Caki2 (cell line): ENCODE measurements at places on chromosomes 2 and 18. TPM values are rescaled to one million over a fixed set of nuclear protein-coding genes. Genes with fewer than 3 reads are reported as not detected.

GRCh38 chr2:237042101-237042500 is 43.6 kb upstream of the COPS8 start:
- no peak for DNase-seq

DNA sequence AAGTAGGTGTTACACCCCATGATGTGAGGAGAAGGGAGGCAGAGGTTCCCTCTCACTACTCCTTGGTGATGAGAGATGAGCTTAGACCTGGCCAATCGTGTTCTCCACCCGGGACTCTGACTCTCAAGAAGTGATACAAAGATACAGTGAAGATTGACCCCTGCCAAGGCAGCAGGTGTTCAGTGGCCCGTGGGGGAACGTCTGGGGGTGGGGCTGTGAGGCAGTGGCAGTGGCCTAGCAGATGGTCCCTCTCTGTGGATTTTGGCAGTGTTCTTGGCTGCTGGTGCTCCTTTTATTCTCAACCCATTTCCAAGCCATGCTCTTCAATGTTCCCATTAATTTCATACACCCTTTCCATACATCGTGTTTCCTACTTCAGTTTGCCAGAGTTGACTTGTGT is 120.4 kb upstream of the NEDD4L start:
- DNase-seq, result no peak

DNA sequence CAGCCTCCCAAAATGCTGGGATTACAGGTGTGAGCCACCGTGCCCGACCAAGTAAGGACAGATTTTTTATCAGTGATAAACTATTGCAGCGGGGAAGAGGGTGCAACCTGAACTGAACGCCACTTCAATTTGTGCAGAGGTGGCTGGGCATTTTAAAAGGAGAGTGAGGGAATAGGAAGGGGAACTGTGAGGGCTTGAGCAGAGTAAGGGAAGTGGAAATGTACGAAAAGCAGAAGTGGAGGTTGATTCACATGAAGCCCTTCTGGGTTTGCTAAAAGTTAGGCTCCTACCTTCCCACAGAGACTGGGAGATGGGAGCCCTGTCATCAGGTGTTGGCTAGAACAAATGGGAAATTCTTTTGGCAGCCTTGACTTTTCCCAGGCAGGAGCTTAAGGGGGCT is 6.1 kb downstream of the STK11IP start:
- DNase-seq, result no peak

DNA sequence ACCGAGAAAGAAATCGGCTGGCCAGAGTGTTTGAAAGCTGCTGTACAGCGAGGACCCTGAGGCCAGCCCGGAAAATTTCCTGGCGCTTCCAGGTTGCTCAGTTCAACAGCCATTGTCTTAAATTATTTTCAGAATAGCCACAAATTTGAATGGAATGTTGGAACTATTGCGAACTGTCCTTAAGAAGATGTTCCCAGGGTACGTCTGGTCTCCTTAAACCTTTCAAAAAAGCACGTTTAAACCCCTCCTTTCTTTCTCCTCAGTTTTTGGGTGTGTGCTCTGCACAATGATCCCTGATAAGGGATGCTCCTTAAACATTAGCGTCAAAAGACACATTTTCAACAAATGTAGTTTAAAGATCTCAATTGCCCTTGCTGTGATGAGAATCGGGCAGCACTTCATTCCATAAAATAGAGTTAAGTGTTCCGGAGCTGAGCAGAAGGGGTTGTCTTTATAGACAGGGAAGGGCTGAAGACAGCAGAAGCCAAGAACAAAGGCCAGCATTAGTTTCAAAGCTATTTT is 14.5 kb upstream of the LPIN2 start:
- no peak for DNase-seq

DNA sequence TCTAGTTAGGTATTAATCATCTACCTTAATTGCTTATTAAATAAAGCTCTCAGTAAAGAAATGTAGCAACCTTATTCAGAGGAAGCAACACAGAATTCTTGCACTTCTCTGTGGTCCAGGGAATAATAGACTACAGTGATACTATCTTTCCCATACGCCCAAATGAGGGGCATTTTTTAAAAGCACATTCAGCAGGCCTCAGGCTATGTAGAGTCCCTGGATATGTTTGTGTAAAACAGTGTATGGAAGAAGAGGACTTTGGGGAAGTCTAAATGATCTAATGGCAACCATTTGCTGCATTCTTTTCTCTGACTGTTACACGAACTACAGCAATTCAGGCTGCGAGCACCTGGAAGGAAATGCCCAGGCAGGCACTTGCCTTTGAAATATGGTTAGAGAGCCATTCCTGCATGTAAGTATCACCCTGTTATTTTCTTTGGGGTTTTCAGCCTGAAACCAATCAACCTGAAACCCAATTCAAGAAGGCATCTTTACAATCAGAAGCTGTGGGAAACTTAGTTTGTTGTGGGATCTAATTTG is 1814.7 kb upstream of the CELF4 start:
- no peak for DNase-seq

DNA sequence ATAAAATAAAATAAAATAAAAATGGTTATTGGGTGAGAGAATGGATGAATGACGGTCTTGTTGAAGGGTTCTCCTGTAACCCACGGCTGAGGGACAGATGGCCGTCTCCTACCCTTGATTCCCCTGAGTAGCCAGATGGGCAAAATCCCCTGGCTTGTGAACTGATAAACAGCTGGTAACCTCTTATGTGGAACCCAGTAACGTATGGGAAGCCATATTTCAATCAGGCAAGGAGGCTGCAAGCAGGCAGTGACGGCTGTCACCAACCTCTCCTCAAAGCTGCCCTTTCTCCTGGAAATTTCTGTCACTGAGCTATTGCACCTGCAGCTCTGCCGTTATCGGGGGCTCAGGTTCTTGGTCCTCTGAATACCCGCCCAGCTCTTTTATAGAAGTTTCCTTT is 165.3 kb upstream of the SMAD2 start:
- no peak for DNase-seq

- DNase-seq, result no peak
Measured at GRCh38 chr2:37125416-37125815, 31.4 kb downstream of the EIF2AK2 start.

GRCh38 chr2:181594322-181594721 is 62.6 kb downstream of the CERKL start:
- no peak for DNase-seq

GRCh38 chr18:666177-666576 is 8.7 kb downstream of the TYMS start:
- no peak for DNase-seq

DNA sequence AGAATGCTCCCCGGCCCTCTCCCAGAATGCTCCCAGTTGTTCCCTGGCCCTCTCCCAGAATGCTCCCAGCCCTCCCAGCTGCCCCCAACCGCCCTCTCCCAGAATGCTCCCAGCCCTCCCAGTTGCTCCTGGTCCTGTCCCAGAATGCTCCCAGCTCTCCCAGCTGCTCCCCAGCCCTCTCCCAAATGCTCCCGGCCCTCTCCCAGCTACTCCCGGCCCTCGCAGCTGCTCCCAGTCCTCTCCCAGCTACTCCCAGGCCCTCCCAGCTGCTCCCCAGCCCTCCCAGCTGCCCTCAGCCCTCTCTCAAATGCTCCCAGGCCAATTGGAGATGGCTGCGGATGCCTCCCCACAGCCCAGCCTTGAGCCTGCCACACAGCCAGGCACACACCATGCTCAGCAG is 31.1 kb downstream of the BIN1 start:
- DNase-seq, result no peak

- no peak for DNase-seq
Measured at GRCh38 chr18:51066273-51066672, 36.3 kb downstream of the SMAD4 start.

DNA sequence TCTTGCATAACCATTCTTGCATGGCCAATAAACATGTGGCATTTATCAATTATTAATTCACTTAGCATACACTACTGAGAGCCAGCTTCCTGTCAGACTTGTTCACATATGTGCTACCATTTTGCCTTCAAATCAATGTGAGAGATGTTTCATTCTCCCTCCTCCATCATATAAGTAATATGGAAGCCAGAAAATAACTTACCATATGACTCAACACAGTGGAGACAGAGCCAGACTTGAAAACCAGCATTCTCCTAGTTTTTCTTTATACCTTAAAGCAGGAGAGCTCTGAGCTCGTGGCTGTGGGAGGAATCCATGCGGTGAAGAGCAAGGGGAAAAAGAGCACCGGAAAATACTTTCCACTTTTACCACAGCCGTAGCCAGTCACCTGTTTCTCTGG is 215.0 kb upstream of the LRATD1 start:
- no peak for DNase-seq

DNA sequence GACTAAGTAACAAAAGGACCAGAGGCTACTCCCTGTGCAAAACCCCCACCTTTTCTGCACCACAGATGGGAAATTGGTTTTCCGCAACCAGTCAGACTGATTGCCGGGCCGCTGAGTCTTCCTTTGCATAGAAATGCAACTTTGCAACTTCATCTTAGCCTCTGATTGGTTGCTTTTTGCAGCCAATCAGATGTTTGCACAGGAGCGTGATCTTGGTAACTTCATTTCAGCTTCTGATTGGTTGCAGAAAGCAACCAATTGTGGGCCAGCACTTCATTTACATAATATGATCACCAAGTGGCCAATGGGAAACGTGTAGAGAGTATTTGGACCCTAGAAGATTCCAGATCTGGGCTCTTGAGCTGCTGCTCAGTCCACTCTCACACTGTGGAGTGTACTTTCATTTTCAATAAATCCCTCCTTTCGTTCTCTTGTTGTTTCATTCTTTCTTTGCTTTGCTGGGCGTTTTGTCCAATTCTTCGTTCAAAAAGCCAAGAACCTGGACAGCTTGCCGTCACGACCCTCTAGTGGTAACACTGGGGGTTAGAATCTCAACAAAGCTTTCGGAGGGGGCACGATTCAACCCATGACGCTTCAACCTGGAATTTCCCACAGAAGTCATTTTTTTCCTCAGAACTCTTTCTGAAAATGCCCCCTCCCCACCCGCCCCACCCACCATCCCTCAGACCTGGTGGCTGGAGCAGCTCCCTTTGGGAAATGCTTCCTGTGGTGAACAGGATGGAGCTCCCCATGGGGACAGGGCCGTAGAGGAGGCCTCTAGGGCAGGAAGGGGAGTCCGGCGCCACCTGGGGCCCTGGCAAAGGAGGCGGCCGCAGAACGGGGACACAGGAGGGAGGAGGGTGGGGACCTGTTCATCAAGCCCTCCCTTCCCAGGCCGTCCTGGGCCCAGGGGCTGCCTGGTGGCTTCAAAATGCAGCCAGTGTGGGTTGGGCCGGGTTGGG is 31.8 kb upstream of the KCNF1 start:
- no peak for DNase-seq

DNA sequence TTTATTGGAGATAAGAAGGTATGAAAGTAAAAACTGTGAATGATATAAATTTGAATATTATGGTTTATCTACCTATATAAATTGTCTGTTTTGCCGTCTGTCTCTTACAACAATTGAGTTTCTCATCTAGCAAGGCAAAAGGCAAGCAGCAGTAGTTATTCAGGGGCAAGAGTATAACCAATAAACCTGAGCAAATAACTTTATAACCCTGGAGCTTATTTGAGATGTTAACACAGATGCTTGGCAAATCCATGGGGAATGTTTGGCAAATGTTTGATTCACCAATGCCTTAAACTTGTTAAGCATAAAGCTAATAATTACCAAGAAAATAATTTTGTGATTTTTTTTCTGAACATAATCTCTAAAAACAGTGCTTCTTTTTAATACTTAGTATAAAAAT is 9.9 kb upstream of the EPHA4 start:
- DNase-seq, result no peak

DNA sequence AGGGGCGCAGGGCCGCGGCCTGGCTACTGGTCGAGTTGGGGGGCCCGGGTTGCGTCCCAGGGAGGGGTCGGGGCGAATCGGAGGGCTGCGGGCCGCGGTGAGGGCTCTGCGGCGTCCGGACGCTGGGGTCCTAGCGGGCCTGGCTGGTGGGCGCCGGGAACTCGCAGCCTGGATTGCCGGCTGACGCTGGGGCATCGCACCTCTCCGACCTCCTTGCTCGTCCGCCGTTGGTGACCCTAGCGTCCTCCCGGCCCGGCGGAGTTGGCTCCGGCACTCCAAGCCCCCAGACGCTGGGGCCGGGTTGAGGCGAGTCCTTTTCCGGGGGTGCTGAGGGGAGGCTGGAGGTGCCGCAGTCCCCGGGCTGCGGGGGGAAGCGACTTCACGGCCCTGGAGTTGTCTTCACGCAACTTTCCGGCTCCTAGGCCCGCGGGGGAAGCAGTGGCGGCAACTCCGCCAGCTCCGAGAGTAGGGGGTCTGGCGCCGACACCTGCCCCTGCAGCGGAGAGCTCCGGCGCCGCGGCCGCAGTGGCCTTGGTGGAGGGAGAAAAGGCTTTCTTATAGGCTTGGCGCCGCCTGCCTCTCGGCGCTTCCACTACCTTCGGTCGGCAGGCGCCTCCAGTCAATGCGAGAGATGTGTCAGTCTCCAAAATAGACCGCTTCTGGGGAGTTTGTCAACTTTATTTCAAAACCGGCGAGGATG is 70.3 kb downstream of the HAUS1 start:
- no peak for DNase-seq

DNA sequence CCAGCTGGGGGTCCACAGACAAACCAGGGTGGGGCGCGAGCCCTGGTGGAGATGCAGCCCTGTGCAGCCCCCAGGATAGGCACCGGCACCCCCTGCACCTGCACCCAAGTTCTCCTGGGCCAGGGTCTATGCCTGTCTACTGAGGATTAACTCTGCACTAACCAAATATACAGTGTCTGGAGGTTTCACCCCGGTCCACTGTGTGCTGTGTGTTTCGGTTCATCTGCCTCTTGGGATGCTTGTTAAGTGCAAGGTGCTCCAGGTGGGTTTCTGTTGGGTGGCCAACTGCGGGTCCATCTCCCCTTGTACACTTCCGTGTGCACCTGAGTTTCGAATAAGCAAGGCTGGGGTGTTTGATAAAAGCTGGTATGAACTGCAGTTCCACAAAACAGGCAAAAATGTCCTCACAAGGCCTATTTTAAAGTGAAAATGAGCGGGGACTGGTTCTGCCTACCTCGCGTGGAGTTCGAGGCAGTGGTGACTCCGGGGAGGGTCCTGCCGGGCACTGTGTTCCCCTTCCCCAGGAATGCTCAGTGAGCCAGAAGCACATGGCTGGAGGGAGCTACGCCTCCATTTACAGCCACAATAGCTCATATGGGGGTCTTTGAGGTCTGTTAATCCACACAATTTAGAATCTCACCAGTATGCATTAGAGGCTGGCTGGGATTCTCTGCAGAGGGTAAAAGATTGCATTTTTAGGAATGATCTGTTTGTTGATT is 70.7 kb downstream of the EDAR start:
- no peak for DNase-seq

Gene SYT4
- total RNA-seq, result not detected in 2 replicates

Gene ANKRD30BL
- not detected in 2 replicates for total RNA-seq

Gene DBI
- 104 and 107 TPM in 2 replicates for total RNA-seq

Gene CCDC85A
- 0.54 and 0.70 TPM in 2 replicates for total RNA-seq

Gene ARL6IP6
- total RNA-seq, result 38.7 and 40.8 TPM in 2 replicates

Gene STPG4
- 0.37 and 3.2 TPM in 2 replicates for total RNA-seq

Gene CNOT9
- total RNA-seq, result 46.7 and 69.8 TPM in 2 replicates

Gene MGAT4A
- total RNA-seq, result 1.8 and 2.7 TPM in 2 replicates
